ENCODE measurements at places on chromosomes 4 and X.
A peak's percentile ranks its signal among the peaks of the same experiment; 100 is the strongest.

DNA sequence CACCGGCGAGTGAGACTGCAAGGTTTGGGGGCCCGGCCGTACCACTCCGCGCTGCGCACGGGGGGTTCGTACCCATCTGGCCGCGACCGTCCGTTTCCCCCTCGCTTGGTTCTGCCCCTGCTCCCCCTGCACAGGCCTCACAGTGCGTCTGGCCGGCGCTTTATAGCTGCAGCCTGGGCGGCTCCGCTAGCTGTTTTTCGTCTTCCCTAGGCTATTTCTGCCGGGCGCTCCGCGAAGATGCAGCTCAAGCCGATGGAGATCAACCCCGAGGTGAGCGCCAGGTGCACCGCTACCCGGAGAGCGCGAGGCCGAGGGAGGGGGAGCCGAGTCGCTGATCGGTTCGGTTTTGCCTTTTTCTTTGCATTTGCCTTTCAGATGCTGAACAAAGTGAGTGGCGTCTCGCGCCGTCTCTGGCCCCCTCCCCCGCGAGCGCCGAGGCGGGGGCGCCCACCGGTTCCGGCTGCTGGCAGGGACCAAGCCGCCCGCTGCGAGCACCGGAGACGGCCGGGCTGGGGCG, at the start of gene UCHL1:
Gene UCHL1, plus strand, starts transcription at position 189 of the 517 bp plus-strand sequence. Its CDS starts 49 bp downstream, at position 238.
- peak; percentile 90 for DNase-seq

GRCh38 chr4:122548886-122549630, 71.8 kb downstream of the IL21 start:
- DNase-seq, result no peak

- DNase-seq, result no peak
Observed at GRCh38 chr4:89834486-89835209, 2.3 kb downstream of the SNCA start.

- no peak for DNase-seq
Observed at GRCh38 chrX:135625995-135626394, 87.4 kb upstream of the CT45A1 start.

DNA sequence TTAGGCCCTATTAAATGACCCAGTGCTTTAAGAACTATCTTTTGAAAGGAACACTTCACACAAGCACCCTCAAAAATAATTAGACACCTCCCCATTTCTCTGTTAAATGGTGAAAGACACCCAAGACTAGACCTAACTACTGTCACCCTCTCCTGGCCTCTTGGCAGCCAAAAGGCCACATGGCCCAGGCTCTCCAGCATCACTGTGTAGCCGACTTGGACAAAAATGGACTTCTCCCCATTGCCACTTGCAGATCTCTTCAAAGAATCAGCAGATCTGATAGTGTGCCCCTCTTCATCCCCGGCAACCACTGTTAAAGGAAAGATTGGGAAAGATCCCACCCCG, 2.0 kb downstream of the MID1IP1 start:
- no peak for DNase-seq

DNA sequence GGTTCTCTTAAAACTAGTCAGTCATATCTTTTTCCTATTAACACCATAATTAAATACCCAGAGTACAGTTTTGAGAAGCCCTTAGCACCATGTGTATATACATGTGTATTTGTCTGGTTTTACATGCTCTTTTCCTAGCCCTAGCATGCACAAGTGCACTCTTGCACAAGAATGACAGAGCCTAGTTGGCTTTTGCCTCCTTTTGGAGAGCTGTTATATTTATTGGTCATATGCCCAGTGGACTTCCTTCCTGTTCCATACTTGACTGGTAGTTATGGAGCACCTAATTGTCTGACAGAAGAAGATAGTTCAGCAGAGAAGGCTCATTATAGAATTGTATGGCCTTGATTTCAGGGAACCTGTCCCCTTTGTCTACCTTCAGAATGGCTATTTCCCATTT, 155.6 kb downstream of the ARX start:
- DNase-seq, result no peak

DNA sequence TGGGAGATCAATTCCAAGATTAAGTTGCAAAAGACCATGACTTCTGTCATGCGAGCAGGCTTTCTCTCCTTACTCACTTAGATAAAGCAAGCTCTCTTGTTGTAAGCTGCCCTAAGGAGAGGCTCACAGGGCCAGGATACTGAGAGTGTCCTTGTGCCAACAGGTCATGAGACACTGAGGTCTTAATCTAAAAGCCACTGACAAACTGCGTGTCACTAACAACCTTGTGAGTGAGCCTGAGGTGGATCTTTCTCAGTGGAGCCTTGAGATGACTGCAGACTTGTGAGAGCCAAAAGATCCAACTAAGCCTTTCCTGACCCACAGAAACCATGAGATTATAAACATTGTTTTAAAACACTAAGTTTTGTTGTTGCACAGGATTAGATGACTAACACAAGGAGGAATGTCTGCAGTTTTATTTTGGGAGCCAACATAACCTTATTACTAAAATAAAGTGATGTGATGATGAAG, 170.5 kb downstream of the SLC39A8 start:
- no peak for DNase-seq

GRCh38 chr4:53688186-53688790, 97.0 kb upstream of the LNX1 start:
- peak; percentile 99 for DNase-seq

GRCh38 chr4:7620086-7620813, 185.5 kb upstream of the PSAPL1 start:
- DNase-seq, result no peak

Measured in fibroblast of skin of left quadriceps (primary cell).